Fibroblast of lung (primary cell): ENCODE measurements at places on chromosomes 6 and 20. TPM values are rescaled to one million over a fixed set of nuclear protein-coding genes. Genes with fewer than 3 reads are reported as not detected.

Gene UNC5CL
- total RNA-seq = 0.17 and 0.26 TPM in 2 replicates

Gene CLPSL2
- total RNA-seq = not detected in 2 replicates

Gene CDKAL1
- 15.0 and 16.2 TPM in 2 replicates for total RNA-seq

Gene PRL
- not detected in 2 replicates for total RNA-seq

Gene REM1
- total RNA-seq = not detected in 2 replicates

Gene CRISP3
- total RNA-seq = not detected in 2 replicates

Gene ALDH8A1
- 0.26 and 0.50 TPM in 2 replicates for total RNA-seq
